ENCODE measurements at places on chromosomes 6 and 20. TPM values are rescaled to one million over a fixed set of nuclear protein-coding genes. Genes with fewer than 3 reads are reported as not detected.

GPX5 gene
- not detected for total RNA-seq

SIRPB2 gene
- 0.49 TPM for total RNA-seq

SLC52A3 gene
- not detected for total RNA-seq

RIPOR3 gene
- not detected for total RNA-seq

SLC22A16 gene
- not detected for total RNA-seq

TGIF2 gene
- total RNA-seq, result 34.5 TPM

TRAM2 gene
- total RNA-seq, result 7.6 TPM

BNIP5 gene
- not detected for total RNA-seq

HAO1 gene
- not detected for total RNA-seq

Data from CD4-positive, alpha-beta T cell (primary cell).